ENCODE measurements at places on chromosomes 11 and 22.

- DNase-seq: no peak
These were observed 59.6 kb downstream of the AASDHPPT start for GRCh38 chr11:106137061-106137460.

GRCh38 chr11:17703951-17704350, 15.4 kb upstream of the MYOD1 start:
- peak; percentile 23 for DNase-seq

- no peak for DNase-seq
These were observed 6.7 kb downstream of the HDHD5 start for GRCh38 chr22:17152340-17152739.

GRCh38 chr11:44313761-44314489, 4.0 kb upstream of the ALX4 start:
- no peak for DNase-seq

DNA sequence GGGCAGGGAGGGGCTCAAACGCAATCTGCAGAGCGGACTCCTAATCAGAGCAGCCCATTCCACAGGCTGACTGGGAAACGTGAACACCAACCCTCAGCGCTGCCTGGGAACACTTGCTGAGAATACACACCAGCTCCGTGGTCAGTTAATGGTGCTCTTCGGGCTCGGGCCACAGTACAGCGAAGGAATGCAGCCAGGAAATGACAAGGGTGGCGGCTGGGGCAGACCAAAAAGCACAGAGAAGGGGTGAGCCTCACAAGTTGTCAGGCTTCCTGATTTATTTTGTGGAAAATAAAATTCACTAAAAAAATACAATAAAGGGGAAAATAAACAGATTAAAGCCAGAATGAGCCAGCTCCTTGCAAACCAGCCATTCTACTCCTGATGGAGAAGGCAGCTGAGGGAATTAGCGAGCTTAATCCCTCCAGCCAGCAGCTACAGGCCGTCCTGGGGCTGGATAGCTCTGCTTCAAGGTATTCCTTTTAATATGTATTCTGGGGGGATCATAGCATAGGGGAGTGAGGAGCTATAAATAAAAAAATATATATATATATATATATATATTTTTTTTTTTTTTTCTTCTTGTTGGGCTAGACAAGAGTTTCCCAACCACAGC, 165.5 kb upstream of the NTM start:
- no peak for DNase-seq

GRCh38 chr11:69350596-69350995, 56.6 kb downstream of the MYEOV start:
- DNase-seq: no peak

Data from HFFc6 (cell line).